Stomach (tissue), 19 donors: ENCODE measurements at places on chromosomes 2 and 18. TPM values are rescaled to one million over a fixed set of nuclear protein-coding genes. Genes with fewer than 3 reads are reported as not detected.

GRCh38 chr2:176531608-176532007 is 262.4 kb downstream of the MTX2 start:
- no peak for DNase-seq
- no peaks in the 10 kb centered on the region for H3K27me3 ChIP-seq
- no peak overlapping the region for H3K27ac ChIP-seq
- H3K4me3 ChIP-seq, result no peak overlapping the region
- no peaks in the 10 kb centered on the region for H3K36me3 ChIP-seq

DNA sequence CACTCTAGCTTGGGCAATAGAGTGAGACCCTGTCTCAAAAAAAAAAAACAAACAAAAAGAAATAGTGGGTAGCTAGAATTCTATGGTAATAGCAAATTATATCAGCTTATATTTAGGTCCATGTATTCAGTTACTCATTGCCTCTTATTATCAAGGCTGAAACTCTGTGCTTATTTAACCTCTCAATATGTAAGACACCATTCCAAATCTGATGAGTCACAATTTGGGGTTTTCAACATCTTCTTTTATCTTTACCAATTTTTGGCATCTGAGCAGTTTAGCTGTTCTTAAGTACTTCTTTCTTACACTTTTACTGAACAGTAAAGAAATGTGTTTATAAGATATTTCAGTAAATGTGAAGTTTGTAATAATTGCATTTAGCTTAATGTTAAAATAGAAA is 69.3 kb downstream of the TTC27 start:
- no peak overlapping the region for H3K27ac ChIP-seq
- H3K36me3 ChIP-seq, result peaks cover 9% of the 10 kb centered on the region
- DNase-seq, result no peak
- H3K4me3 ChIP-seq, result no peak overlapping the region

GRCh38 chr2:75309596-75310463 is 110.5 kb upstream of the TACR1 start:
- DNase-seq, result no peak
- no peak overlapping the region for H3K4me3 ChIP-seq
- no peaks in the 10 kb centered on the region for H3K4me1 ChIP-seq
- H3K36me3 ChIP-seq, result no peaks in the 10 kb centered on the region
- no peak overlapping the region for H3K27ac ChIP-seq
- no peaks in the 10 kb centered on the region for H3K27me3 ChIP-seq

DNA sequence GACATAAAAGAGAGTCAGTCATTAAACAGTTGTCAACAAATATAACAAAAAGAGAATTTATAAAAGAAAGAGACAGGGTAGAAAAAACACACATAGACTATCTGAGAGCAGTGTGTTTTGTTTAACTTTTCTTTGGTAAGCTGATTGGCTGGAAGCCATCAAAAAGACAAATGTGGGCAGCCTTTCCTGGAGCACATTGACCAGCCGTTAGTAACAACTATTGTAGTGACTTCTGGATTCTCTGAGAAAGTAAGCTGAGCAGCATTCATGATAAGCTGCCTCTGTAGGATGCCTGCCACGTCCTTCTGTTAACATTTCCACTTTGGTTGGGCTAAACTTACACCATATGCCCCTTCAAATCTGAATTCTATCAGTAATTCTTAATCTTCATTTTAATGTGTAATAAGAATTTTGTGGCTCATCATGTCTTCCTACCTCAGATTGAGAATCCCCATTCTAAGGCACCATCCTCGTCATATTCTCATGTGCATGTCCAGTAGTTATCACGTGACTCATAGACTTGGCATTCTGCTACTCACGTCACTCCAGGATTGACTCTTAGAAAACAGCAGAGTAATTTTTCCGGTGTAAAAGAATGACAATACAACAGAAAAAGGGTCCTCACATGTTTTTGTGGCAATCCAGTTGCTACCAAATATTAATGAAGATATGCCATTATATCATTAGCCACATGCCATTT is 43.4 kb upstream of the DNAJC10 start:
- no peak for DNase-seq
- no peaks in the 10 kb centered on the region for H3K27me3 ChIP-seq
- no peak overlapping the region for H3K27ac ChIP-seq
- H3K4me3 ChIP-seq, result no peak overlapping the region
- no peaks in the 10 kb centered on the region for H3K36me3 ChIP-seq

DNA sequence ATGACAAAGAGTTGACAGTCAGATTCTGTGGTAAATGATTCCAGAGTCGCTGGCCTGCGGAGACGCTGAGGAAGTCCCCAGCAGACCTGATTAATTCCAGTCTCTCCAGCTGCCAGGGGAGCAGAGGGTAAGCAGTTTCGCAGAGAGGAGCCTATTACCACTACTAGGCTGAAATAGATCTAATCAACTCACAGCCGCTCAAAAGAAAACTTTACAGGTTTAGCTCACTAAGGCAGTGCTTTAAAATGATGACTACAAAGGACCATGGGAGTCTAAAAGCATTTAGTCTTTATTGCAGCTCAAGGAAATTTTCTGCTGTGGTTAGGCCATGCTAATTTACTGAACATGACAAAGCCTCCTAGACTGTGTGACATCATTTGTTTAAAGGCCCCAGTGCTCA is 445.6 kb upstream of the POU3F3 start:
- no peaks in the 10 kb centered on the region for H3K27me3 ChIP-seq
- no peaks in the 10 kb centered on the region for H3K36me3 ChIP-seq
- no peaks in the 10 kb centered on the region for H3K4me1 ChIP-seq
- no peak overlapping the region for H3K4me3 ChIP-seq

GRCh38 chr2:39416140-39416539 is 20.9 kb downstream of the MAP4K3 start:
- H3K27ac ChIP-seq, result no peak overlapping the region
- DNase-seq, result no peak
- peaks cover 87% of the 10 kb centered on the region for H3K4me1 ChIP-seq
- H3K4me3 ChIP-seq, result no peak overlapping the region
- H3K36me3 ChIP-seq, result no peaks in the 10 kb centered on the region
- no peaks in the 10 kb centered on the region for H3K27me3 ChIP-seq

DNA sequence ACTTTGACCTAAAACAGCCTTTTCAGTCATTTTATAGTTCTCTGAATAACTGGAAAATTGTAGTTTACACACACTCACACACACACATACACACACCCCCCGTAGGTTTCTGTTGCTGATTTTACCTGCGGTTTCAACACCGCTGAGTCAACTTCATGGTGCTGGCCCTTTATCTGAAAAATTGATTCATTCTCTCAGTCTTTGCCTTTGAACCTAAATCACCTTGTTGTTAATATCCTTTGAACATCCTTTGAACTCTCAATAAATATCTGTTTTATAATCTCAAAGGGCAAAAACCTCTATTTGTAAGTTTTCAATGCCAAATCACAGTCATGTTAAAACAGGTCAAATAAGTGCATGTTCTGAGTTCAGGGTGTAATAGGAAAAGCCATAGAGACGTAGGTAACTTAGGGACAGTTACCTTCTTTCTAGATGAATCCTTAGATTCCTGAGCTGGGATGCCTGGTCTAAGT is 109.0 kb upstream of the BZW1 start:
- H3K4me1 ChIP-seq, result no peaks in the 10 kb centered on the region
- H3K36me3 ChIP-seq, result no peaks in the 10 kb centered on the region
- H3K4me3 ChIP-seq, result no peak overlapping the region
- no peak for DNase-seq

DNA sequence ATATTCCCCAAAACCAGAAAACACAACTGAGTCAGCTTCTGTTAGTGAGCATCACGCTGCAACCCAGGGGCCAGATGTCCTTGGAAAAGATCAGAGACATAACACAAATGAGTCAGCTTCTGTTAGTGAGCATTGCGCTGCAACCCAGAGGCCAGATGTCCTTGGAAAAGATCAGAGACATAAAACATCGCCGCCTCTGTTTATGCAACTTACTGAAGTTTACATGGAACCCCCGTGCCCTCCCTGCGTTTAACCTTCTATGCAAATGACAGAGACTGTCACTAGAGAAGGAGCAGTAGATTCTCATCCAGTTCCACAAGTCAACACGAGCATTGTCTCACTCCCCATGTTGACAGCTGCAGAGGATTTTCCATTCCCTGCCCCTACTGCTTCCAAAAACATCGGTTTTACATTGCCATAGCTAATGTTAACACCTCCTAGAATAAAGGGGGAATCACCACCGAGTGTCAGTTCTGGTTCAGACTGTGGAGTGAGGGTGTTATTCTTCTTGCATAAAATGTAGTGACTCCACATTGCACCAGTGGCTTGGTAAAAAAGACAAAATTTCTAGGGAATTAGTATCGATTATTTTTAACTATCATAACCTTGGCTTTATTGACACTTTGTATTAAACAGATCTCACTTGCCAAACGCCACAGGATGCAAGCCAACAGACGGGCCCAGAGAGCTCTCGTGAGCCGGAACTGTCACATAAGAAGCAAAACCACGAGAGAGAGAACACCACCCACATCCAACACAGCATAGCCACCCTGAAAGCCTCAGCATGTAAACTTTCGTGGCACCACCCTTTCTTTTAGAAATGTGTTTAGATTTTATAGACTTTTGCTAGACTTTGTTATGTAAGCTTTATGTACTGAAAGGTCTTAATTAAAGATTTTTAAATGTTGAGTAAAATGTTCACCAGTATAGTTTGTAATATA is 87.7 kb downstream of the SH3YL1 start:
- no peaks in the 10 kb centered on the region for H3K27me3 ChIP-seq
- no peak overlapping the region for H3K4me3 ChIP-seq
- no peak overlapping the region for H3K27ac ChIP-seq
- DNase-seq, result peak; percentile 36
- H3K36me3 ChIP-seq, result no peaks in the 10 kb centered on the region
- no peaks in the 10 kb centered on the region for H3K4me1 ChIP-seq

ZSWIM2 gene
- total RNA-seq, result not detected

MYOM1 gene
- total RNA-seq, result 4.1 TPM

CDH19 gene
- total RNA-seq, result 11.3 TPM

DNA sequence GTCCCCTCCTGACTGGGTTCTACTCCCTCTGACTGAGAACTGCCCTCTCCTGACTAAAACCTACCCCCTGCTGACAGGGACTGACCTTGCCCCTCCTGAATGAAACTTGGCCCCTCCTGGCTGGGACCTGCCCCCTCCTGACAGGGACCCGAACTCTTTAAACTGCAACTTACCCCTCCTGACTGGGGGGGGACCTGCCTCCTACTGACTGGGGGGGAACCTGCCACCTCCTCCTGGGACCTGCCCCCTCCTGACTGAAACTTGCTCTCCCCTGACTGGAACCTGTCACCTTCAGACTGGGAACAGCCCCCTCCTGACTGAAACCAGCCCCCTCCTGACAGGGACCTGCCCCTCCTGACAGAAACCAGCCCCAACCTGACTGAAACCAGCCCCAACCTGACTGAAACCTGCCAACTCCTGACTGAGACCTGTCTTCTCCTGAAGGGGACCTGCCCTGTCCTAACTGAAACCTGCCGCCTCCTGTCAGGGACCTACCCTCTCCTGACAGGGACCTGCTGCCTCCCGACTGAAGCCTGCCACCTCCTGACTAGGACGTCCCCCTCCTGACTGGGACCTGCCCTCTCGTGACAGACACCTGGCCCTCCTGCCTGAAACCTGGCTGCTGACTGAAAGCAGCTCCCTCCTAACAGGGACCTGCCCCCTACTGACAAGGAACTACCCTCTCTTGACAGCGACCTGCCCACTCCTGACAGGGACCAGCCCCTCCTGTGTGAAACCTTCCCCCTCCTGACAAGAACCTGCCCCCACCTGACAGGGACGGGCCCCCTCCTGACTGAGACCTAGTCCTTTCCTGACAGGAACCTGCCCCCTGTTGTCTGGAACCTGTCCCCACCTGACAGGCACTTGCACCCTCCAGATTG is 87.1 kb downstream of the PXDN start:
- peaks cover 39% of the 10 kb centered on the region for H3K36me3 ChIP-seq
- no peak overlapping the region for H3K4me3 ChIP-seq
- peaks cover 24% of the 10 kb centered on the region for H3K4me1 ChIP-seq
- no peak overlapping the region for H3K27ac ChIP-seq
- no peaks in the 10 kb centered on the region for H3K27me3 ChIP-seq
- DNase-seq, result no peak

DNA sequence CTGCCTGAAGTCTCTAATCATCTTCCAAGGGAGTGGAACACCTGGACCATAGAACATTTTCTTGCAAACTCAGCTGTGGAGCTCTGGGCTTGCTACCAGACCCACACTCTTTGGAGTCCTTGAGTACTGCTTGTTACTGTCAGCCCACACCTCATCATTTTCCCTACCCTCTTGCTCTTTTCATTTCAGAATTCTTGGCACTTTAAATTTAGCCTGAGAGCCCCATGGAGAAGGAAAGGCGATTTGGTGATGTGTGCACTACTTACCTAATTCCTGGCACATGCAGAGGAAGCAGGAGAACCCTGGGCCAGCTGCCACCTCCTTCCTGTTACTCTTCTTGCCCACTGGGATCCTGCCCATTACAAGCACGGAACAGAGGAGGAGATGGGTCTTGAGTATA is 31.7 kb downstream of the TMEM178A start:
- H3K4me3 ChIP-seq, result no peak overlapping the region
- peaks cover 10% of the 10 kb centered on the region for H3K4me1 ChIP-seq
- DNase-seq, result no peak
- H3K27ac ChIP-seq, result no peak overlapping the region

- H3K4me3 ChIP-seq, result no peak overlapping the region
- H3K27ac ChIP-seq, result no peak overlapping the region
- no peaks in the 10 kb centered on the region for H3K36me3 ChIP-seq
- no peaks in the 10 kb centered on the region for H3K27me3 ChIP-seq
Measured at GRCh38 chr18:39500306-39500705, 1934.7 kb upstream of the CELF4 start.

DNA sequence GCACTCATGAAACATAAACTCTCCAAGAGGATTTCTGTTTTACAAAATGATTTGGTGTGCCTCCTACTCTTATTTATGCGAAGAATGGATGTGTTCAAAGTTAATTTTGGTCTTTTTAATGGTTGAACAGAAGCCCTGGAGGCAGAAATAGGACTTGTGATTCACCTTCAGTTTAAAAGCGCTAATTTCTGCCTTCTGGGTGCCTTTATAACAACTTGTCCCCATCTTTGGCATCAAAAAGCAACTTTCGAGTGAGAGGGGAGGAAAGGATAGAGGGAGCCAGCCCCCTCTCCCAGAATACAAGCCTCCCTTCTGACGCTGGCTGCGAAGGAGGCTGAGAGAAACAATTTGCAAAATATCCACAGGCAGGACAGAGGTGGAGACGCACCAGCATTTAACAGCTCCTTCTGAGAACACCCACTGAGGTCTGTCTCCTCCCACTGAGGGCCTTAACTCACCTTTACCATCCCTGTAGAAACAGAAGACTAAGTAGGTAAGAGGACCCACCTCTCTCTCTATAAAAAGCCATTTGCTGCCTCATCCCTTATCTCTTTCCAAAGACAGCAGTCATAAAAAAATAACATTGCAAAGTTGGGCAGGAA is 24.3 kb upstream of the BCL11A start:
- peaks cover 7% of the 10 kb centered on the region for H3K4me1 ChIP-seq
- peaks cover 37% of the 10 kb centered on the region for H3K27me3 ChIP-seq
- H3K4me3 ChIP-seq, result no peak overlapping the region
- H3K36me3 ChIP-seq, result no peaks in the 10 kb centered on the region
- no peak overlapping the region for H3K27ac ChIP-seq
- DNase-seq, result no peak

- H3K27ac ChIP-seq, result no peak overlapping the region
- no peaks in the 10 kb centered on the region for H3K4me1 ChIP-seq
Measured at GRCh38 chr2:42622943-42623676, 54.7 kb downstream of the MTA3 start.

- no peaks in the 10 kb centered on the region for H3K27me3 ChIP-seq
- DNase-seq, result no peak
- no peak overlapping the region for H3K27ac ChIP-seq
- H3K4me3 ChIP-seq, result no peak overlapping the region
Measured at GRCh38 chr18:76507830-76508385, 12.9 kb upstream of the ZNF516 start.
